ENCODE measurements at places on chromosomes 5 and 9.

- DNase-seq = no peak
Observed at GRCh38 chr9:17135295-17136160, 688 bp downstream of the CNTLN start.

DNA sequence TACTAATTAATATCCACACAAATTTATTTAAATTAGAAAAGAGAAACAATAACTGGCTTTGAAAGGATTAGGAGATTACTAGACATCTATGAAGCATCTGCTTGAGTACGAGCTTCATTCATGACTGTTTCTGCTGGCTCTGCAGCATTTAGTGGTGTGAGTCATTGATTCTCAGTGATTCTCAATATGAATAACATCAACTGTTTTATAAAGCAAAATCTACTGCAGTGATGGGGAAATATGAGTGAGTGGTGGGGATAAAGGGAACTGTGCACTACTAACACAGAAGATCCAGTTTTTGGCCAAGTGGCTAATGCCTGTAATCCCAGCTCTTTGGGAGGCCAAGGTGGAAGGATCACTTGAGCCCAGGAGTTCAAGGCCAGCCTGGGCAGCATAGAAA lies 8.4 kb downstream of the FNBP1 start:
- no peak for DNase-seq

DNA sequence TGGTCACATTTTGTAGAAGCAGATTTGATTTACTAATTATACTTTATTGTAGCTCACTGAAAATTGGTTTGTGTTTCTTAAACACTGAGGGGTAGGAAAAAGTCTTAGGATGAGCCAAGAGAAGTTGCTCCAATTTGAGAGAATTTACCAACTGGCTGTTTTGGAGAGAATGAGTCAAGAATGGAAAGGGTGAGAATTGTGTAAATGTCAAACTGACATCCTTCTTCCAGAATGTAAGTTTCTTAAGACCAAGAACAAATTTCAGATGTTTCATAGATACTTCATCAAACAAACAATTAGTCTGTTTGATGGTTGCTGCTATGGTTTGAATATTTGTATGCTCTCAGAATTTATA lies 106.2 kb upstream of the TXNDC8 start:
- DNase-seq = no peak

DNA sequence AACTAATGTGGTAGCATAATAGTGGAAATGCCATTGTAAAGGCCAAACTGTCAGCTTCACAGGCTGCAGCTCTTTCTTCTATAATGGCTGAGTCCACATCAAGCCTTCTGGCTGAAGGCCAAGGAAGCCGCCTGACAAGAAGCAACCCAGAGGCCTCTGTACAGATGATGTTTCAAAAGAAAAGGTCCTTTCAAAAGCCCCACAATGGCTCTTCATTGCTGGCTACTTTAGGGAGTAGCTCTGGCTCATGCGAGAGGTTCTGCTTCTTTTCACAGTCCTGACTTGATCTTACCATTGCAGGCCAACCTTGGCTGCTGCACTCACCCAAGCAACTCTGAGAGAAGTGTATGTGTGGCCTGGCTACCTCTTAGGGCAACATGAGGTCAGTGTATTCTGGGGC lies 54.5 kb upstream of the EQTN start:
- DNase-seq = no peak

DNA sequence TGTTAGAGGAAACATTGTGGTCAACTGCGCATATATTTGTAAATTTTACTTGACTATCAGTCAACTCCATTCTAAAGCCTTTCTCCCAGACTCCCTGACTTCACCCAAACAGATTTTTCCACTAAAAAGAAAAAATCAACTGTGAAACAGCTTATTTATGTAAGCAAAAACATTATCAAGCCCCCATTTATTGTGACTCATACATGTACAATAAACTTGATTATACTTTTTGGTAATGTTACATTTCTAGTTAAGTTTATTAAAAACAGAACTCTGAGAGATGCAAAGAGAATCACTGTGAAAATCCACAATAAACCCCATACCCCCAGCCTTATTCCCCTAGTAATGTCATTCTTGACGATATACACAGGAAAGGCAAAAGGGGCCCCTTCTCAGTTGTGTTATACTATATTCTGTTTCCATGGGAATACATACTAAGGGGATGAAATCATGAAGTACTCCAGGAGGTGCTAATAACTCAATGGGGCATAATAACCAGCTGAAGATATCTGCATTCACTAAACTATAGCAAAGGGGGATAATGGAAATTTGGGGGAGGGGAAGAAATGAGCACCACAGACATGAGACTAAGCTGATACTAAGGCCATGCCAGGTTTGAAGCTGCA lies 616.0 kb downstream of the ACTL7B start:
- DNase-seq = no peak

- no peak for DNase-seq
Observed at GRCh38 chr5:134103397-134103796, 11.1 kb upstream of the TCF7 start.

GRCh38 chr5:135715267-135716055 lies 119.0 kb upstream of the SLC25A48 start:
- no peak for DNase-seq

DNA sequence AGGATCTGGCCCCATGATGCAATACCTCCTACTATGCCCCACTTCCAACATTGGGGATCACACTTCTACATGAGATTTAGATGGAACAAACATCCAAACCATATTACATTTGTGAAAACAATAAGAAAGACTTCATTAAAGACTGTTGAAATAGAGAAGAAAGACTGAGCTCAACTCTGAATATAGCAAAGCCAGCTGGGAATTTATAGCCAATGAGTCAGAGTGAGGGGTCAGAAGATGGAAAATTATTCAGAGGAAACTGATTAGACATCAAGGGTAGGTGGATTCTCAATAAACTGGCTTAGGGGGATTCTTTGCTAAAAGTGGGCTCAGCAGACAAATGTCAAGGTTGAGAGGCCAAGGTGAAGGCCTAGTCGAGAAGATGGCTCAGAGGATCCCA lies 25.6 kb downstream of the BTF3 start:
- DNase-seq = no peak

DNA sequence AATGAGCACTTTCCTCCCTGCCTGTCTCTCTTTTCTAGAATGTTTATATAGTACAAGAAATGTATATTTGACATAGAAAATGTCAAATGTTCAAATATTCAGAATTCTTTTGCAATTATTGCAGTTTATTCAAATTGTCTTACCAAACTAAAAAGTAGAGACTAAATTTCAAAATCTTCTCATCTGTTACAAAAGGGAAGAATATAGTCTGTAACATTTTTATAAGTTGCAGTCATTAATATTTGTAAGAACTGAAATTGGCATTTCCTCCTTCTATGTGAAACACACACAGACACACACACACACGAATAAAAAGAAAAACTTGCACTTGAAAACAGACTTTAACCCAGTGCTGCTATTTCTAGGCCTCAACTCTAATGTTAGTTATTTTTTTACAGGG lies 56.4 kb downstream of the NR3C1 start:
- DNase-seq = no peak

GRCh38 chr5:132066871-132067270 lies 6.4 kb downstream of the IL3 start:
- DNase-seq = no peak

DNA sequence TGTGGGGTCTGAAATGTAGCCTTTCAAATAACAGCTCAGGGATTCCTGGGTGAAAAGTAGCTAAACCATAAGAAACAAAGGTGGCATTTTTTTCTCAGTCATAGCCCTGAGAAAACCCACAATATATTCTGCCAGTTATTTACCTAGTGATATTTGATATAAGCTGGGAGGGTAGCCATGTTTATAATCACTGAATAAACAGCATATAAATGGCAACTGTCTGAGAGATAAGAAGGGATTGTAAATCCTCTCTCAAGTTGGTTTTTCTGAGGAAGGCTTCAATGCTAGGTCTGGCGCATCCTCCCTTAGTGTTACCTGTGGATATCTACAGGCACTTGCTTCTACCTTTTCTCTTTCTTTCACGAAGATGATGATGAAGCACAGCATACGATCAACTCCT lies 1080.5 kb upstream of the DMAC1 start:
- no peak for DNase-seq

DNA sequence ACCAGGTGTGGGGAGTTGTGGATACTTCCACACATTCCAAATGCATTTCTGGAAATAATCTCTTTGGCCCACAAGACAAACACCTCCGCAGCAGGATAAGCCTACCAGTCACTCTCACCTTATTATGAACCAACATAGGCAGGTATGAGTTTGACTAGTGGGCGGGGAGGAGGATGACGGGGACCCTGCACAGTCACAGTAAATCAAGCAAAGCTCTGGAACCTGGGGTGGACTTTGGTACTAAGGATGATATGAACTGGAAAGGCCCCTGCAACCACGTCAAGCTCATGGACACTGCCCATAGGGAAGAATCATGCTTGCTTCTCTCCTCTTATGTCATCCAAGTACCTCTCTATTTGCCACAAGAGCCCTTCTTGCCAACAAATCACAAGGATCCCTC lies 259.4 kb downstream of the HSPA4 start:
- DNase-seq = no peak

- DNase-seq = no peak
Observed at GRCh38 chr9:130990978-130991777, 17.8 kb upstream of the LAMC3 start.
